Stimulated activated CD4-positive, alpha-beta T cell treated with anti-CD3 and anti-CD28 coated beads, Interleukin-2, amount 100 ng/mL, for 24 hours (primary cell): ENCODE measurements at places on chromosomes 2 and 18.

- DNase-seq: no peak
These were observed 57.1 kb upstream of the RALBP1 start for GRCh38 chr18:9418047-9418690.

DNA sequence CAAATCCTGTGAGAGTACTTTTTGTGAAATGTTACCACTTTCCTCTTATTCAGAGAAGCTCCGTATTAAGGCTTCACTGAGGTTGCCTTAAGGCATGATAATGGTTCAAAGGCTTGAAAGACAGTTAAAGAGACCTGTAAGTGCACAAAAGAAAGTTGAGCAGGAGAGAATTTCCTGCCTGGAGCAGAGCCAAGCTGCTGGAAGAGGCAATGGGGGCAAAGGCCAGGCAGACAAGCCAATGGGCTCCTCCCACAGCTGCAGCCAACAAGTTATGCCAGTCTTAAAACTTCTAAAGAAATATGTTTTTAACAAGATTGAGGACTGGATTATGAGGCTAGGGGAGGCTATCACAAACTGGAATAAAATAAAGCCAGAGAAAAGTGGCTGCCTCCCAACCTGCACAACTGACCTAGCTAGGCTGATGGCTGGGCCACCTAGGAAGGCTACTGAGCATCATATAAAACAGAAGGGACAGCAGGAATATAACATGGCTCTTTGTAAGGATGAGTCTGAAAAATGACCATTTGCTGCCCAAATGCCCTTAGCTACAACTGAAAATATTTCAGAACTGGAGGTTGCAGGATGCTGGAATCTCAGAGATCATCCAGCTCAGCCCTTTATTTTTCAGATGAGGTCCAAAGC is 2.1 kb downstream of the IL1B start:
- DNase-seq: no peak

DNA sequence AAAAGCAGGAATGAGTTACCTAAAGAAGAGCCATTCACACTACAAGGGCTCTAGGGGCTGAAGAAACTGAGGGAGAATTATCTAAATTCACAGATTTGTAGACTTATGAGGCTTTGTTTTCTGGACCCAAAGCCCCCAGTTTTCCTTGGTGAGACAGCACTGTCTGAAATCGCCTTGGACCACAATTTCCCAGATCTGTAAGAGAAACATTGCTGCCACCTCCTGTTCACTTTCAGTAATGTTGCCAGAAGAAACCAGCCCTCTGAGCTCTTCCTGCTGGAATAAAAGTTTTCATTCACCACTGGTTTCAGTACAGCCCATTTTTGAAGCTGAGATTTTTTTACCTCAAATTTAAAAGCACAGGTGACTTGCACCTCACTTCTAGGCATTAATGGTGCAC is 169.2 kb downstream of the CDH20 start:
- DNase-seq: peak; percentile 3

GRCh38 chr2:214679736-214680135 is 129.7 kb downstream of the BARD1 start:
- DNase-seq: no peak

DNA sequence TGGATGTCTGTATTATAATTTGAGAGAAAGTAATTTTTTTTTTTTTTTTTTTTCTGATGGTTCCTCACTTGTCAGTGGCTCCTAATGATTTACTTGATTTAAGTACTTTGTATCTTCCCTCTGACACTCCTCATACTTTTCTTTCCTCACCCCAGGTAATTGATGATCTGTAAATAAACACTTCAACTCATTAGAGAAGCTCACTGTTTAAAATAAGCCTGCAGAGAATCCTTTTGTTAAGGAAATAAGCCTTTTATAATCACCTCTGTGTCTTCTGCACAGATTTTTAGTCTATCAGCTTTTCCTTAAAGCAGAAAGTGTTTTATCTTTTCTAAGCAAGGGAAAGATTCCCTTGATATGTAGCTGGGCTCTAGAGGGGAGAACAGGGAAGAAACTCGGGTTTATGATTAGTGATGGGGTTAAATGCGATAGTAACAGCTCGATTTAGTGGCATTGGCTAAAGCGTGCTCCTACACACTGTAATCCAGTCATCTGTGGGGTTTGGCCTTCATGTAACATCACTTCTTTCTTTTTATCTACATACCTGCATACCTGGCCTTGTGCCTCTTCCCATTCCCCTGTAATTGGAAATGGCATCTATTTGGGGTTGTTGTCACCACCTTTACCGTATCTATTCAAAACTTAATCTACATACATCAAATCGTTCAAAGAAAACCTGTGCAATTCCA is 60.1 kb upstream of the LRRTM1 start:
- DNase-seq: no peak

GRCh38 chr2:164766216-164766953 is 75.2 kb downstream of the COBLL1 start:
- DNase-seq: no peak

- no peak for DNase-seq
These were observed 103.5 kb upstream of the CTDP1 start for GRCh38 chr18:79575891-79576685.
